GM04504 (cell line): ENCODE measurements at places on chromosomes 6 and 20.

DNA sequence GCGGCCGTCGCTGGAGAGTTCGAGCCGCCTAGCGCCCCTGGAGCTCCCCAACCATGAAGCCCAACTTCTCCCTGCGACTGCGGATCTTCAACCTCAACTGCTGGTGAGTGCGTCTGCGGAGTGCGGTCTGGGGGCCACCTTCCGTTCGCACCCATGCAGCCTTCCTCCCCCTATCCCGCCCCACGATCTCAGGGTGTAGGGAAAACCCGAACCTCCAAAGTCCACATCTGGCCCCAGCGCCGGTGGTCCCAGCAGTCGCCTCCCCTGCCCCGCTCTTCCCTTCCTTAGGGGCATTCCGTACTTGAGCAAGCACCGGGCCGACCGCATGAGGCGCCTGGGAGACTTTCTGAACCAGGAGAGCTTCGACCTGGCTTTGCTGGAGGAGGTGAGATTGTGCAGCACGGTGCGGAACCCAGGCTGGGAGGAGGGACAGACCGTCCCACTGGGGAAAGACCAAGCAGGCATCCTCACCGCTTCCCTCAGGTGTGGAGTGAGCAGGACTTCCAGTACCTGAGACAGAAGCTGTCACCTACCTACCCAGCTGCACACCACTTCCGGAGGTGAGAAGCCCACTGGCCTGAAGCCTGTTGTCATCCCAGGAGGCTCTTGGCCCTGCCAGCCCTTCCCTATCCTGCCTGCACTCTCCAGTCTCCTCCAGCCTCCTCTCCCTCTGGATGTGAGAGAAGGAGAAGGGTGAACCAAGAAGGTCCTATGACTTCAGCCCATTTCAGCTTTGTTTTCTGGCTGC lies 719 bp downstream of the SMPD2 start:
- no peak for DNase-seq

- no peak for DNase-seq
Observed at GRCh38 chr6:154388803-154389202, 32.2 kb upstream of the IPCEF1 start.

GRCh38 chr6:137944793-137945498 lies 77.9 kb downstream of the TNFAIP3 start:
- no peak for DNase-seq

DNA sequence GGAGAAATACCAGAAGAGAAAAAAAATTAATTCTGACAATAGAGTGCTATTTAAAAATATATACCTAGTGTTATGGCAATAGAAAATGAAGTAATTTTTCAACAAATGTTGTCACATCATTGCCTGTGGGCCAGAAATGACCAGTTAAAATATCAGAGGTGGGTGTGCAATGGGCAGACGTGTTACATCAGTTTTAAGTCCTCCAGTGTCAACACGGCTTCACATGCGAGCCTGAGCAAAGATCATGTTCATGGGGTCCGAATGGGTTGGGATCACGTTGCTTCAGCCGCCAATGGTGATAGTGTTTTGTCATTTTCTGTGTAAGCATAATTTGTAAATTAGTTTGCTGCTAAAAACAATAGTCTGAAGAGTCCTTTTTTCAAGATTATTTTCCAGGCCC lies 27.5 kb downstream of the TMEM200A start:
- no peak for DNase-seq

GRCh38 chr6:163249651-163250101 lies 164.8 kb upstream of the QKI start:
- no peak for DNase-seq

DNA sequence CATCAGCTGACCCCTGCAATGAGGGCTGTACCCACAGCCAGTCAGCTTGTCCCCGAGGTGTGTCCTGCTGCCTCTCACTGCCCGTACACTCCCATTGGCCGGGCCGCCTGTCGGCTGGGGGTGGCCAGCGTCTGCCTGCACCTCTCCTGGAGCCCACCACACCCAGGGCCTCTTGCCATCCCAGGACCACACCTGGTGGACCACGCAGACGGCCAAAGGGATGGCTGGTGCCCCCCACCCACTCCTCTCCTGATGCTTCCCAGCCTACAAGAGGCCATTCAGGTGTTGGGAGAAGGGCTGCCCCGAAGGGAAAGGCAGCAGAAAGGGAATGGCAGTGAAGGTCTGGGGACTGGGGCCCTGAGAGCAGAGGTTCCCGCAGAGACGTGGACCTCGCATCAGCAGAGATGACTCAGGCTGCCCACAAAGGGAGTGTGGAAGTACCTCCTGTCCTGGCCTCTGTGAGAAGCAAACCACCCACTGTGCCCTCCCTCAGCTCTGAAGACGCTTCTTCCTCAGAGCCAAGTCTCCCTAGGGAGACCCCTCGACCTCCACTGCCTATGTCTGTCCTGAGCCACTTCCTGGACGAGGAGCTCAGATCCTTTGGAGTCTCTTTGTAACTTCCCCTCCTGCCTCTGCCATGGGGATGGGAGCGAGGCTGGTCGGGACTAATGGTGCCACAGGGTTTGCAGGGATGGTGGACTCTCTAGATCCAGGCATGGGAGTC lies 60.9 kb downstream of the PYGB start:
- peak; percentile 17 for DNase-seq

DNA sequence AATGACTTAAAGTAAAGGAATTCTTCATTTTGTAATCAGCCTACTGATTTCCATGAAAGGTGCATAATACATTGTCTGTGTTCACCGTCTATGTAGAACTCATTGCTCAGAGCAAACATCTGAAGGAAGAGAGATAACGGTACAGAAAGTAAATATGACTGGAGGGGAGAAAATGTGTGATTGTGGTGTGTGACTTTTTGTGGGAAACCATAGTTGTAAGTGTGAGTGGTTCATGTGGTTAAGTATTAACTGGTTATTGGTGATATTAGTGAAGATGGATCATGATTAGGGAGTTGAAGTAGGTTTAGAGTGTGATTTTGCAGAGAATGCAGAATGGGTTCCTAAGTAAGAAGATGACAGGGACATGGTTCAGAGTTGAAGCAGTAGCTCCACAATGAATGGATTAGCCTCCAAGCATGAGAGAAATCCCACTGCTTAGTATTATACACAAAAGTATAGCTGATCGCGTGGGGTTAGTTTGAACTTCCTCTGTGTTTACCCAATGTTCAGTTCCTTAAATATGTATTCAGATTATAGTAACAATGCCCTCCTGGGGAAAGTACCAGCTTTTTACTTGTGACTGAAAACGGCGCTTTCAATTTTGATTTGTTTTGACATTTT lies 368.9 kb downstream of the UTRN start:
- DNase-seq: no peak

DNA sequence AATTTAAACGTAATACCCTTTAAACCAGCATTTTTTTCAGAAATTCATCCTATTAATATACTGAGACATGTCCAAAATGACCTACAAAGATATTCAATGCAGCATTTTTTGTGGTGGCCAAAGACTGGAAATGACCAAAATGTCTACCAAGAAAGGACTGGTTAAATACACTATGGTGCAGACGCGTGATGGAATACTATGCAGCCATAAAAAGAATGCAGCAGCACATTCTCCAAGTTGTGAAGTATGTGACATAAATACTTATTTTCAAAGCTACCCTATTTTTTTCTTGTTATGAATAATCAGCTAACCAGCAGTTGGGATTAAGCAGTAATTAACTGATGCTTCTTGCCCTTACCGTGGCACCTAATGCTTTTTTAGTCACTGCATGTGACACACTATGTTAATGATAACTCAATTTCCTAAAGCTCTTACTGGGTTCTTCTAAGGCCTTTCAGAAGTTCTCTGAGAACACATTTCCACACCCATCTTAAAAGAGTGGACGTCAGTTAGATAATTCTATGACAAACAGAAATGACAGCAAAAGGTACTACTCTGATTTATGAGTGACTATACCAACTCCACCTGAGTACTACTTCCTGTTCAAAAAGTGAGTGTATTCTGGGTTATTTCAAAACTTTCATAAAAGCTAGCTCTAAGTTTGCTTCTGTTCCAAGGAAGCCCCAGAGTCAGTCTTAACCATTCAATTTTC lies 24.9 kb downstream of the TTI1 start:
- no peak for DNase-seq

GRCh38 chr6:122098201-122098678 lies 301.2 kb upstream of the HSF2 start:
- no peak for DNase-seq

- DNase-seq: no peak
Observed at GRCh38 chr6:169938262-169938701, 186.9 kb downstream of the ERMARD start.

GRCh38 chr6:87384449-87384848 lies 23.3 kb upstream of the CFAP206 start:
- DNase-seq: no peak

- no peak for DNase-seq
Observed at GRCh38 chr20:33203444-33203843, 13.7 kb upstream of the BPIFA3 start.

DNA sequence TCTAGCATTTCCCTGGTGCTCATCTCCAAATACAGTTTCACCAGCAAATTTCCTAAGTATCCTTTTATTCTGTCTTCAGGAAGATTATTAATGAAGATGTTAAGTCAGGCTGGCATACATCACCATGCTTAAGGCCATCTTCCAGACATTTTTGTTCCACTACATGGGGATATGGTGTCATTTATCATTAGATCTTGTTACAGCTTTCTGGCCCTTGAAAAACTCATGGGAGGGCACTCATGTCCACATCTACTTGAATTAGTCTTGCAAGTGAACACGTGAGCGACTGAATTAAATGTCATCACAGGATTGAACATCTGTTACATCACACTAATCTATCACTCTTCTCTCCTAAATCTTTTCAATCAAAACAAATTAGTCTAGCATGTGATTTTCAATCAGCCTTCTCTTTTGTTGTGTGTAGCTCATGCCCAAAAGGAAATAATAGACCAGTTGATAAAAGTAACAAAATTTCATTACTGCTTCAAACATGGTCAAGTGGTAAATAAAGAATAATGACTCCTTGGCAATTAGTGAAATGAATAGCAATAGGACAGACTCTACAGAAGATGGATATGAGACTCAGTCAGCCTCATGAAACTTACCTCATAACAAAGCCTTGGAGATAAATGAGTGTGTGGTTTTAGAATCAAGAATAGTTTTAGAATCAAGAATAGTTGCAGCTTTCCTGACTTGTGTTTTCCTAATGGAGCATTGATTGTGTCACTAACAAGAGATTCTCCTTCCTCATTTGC lies 80.5 kb downstream of the MTFR2 start:
- DNase-seq: no peak
